ENCODE measurements at places on chromosomes 2 and 18.
A peak's percentile ranks its signal among the peaks of the same experiment; 100 is the strongest.

- no peak for DNase-seq
These were observed 16.4 kb upstream of the MSH2 start for GRCh38 chr2:47386551-47386950.

DNA sequence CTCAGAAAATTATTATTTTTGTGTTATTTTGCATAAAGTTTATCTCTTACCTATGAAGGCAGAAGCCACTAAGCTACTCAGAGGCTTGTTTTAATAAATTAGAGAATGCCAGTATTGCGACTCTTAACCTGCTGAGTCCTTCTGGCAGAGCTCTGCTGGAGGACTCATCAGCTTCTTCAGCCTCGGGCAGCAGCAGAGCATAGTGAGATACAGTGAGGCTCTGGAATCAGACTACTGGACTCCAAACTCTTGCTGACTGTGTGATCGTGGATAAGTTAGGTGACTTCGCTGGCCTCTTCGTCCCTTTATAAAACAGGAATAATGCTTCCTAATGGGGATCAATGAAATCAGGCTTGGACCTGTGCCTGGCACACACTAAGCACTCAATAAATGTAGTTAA is 1.7 kb downstream of the PTRHD1 start:
- DNase-seq, result no peak

DNA sequence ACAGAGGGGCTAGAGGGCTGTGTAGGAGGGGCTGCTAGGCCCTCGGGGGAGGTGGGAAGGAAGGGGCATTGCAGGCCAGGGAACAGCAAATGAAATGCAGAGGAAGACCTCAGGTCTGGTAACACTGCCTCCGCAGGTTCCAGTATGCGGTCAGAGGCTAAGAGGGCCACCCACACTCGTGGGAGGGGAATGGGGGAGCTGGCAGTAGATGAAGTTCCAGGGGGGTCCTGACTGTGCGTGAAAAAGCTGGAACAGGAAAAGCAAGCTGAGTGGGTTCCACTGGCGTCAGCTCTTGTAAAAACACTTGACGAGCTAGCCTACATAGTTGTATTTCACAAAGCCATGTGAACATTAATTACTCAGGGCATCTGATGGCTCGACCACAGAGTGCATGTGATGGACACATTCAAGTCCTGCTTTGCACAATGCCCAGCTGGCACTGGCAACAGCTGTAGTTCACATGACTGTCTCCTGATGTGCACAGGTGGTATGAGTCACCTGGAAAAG is 29.0 kb upstream of the PTPN4 start:
- no peak for DNase-seq

DNA sequence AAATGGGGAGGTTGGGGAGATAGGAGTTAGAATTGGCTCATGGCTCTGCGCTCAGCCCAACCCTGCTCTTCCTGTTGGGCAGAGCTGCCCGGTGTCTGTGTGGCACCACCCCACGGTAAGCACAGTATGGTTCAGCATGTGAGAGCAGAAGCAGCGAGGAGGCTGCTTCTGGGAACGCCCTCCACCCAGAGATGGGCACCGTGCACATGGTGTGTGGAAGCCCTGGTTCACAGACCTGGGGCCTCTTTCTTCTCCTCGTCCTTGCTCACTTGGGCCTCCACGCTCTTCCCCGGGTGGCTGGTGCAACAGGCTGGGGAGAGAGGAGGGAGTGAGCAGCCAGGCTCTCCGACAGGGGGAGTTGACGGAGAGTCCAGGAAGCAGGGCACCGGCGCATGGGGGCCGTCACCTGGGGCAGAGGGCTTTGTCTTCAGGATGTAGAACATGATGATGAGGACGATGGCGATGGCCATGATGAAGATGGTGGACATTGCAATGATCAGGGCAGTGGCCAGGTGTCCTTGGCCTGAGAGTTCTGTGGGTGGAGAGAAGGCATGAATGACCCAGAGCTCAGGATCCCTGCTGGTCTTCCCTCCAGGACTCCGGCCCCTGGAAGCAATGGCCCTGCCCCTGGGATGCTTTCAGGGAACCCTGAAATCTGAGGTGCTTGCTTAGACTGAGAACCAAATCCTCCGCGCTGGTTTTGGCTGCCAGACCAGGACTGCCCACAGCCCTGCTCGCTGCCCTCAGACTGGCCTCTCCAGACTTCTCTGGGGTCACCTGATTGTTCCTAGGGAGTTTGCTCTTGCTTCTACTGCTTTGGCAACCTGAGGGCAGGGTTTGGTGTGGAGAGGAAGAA is 78.3 kb downstream of the EDAR start:
- DNase-seq, result no peak

DNA sequence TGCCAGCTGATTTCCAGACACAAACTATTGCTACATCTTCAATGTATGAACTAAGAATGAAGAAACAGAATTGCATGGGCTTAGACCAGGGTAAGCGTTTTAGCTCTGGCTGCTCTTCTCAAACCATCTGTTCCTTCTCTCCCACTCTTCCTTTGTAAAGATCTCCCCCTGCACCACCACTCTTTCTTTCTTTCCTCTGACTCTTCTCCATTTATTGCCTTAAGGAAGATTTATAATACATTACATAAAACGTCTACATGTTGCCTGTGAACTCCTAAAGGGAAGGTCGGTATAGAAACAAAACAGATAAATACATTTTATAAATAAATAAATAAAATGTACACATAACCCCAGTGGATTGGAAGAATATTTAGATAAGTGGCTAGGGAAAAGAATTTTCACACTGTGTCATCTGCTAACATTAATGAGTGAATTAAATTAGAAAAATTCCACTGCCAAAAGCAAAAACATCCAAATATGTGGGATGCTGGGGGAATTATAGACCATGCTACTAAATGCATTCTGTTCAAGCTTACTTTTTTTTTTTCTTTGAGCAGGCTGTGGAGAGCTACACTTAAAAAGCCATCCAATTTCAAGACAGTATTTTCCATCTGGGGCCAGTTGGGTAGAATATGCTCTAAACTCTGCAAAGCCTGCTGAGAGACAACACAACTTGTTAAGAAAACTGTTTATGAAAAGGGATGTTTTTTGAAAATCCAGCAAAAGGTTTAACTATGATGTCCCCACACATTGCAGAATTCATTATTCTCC is 41.5 kb downstream of the NCKAP5 start:
- no peak for DNase-seq

DNA sequence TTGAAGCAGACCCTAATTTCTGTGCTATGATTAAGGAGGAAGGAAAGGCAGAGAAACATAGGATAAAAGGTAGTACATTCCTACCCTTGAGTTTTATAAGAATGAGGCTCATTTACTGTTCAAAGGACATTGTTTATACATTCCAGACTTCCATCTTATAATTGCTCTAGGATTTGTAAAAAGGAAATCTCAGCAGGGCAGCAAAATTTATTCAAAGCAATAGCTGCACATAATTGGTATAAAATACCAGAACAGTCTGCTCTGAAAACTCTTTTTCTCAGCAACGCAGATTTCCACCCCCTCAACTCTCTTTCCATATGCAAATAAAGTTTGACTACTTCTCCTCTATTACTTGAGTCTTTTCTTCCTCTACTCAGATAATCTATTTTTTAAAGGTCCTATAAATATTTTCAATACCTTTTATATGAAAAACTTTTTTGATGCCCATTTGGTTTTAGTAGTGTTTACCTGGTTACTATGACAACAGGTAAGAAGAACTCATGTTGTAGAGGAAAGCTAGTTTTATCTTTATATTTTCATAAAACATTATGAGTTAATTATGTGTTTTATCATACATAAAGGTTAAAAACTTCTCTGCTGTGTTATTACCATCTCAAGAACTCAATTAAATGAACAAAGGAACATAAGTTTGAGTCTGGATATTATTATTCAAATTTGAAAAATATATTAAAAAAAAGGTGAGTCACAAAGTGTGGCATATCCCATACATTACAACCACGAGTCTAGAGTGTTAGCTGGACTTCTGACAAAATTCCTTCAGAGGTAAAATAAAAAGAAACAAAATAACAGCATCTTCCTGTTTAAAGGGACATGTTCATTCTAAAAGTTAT is 19.9 kb downstream of the RBMS1 start:
- no peak for DNase-seq

- DNase-seq, result peak; percentile 57
These were observed 543 bp upstream of the STARD7 start for GRCh38 chr2:96209011-96209728.

DNA sequence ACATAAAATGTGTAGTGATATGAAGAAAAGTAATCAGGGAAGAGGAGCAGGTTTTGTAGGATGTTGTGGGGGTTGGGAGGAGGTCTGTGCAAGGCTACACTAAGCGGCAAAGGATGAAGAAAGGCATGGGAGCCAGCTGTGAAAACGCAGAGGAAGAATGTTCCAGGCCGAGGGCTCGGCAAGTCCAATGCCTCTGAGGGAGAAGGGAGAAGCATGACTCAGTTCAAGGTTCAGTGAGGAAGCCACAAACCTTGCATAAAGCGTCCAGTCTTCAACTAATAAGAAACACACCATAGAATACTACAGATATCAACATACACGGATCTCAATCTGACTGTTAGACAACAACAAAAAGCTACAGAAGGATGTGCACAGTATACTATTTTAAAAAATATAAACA is 16.2 kb downstream of the EPB41L3 start:
- DNase-seq, result no peak
